ENCODE measurements at places on chromosomes 5 and 9. TPM values are rescaled to one million over a fixed set of nuclear protein-coding genes. Genes with fewer than 3 reads are reported as not detected.
A peak's percentile ranks its signal among the peaks of the same experiment; 100 is the strongest.

GRCh38 chr5:43855452-43855851 is 252.5 kb downstream of the NNT start:
- DNase-seq: no peak

DNA sequence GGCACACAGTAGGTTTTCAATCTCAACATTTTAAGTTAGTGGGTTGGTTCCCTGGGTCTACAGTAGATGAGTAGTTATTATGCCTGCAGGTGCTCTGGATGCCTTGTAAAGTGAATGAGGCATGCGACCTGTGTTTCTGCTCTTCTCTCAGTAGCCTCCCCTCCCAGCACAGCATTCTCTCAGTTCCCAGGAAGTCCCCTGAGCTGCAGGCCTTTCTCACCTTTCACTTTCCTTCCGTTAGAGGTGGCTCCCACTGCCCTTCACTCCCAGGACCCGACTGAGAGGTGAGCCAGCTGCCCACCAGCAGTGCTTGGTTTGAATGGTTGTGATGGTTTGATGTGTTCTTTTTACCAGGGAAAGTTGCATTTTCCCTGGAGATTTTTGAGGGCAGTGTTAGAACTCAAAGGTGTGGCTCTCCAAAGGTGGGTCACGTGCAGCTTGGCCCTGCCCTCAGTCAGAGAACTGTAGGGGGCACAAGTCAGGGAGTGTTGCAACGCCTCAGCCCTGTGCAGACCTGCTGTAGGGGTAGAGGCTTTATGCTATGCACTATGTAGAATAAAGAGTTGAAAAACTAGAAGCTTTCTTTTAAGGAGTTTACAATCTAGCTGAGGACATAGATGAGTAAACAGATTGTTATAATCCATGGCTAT is 173.8 kb downstream of the NTRK2 start:
- DNase-seq: no peak

EQTN gene
- total RNA-seq: not detected

DNA sequence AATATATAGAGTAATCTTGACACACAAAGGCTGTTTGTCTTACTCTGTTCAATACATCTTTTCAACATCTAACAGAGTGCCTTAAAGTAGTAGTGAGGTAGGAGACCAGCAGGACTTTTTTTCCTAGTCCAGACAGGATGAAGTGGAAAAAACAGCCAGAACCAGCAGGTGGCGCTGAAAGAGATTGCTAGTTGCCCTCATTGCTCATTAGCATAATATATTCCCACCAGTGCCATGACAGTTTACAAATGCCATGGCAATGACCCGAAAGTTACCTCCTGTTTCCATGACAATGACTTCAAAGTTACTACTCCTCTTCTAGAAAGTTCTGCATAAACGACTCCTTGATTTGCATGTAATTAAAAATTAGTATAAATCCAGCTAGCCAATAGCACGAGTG is 387.4 kb downstream of the ACTL7B start:
- DNase-seq: peak; percentile 70

FKBP15 gene
- total RNA-seq: 24.1 TPM

GRCh38 chr5:33588654-33589372 is 148.0 kb downstream of the TARS1 start:
- DNase-seq: peak; percentile 45

DNA sequence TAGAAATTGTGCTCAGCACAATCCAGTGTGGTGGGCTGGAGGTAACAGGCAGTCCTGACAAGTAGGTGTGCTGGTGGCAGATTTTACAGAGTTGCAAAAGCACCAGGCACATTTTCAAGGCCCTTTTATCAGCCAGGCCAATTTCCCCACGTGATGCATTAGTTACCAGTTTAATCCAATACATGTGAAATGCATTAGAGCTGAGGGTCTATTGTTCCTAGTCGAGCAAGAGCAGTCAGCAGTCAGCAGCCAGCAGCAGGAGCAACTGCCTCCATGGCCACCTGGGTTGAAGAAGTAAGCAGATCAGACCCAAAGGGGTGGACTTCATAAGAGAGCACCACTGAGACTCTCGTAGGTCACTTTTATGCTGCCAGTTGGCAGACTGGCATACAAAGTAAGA is 76.7 kb downstream of the EPB41L4A start:
- DNase-seq: no peak

GRCh38 chr5:109177227-109177626 is 232.5 kb downstream of the PJA2 start:
- no peak for DNase-seq

DNA sequence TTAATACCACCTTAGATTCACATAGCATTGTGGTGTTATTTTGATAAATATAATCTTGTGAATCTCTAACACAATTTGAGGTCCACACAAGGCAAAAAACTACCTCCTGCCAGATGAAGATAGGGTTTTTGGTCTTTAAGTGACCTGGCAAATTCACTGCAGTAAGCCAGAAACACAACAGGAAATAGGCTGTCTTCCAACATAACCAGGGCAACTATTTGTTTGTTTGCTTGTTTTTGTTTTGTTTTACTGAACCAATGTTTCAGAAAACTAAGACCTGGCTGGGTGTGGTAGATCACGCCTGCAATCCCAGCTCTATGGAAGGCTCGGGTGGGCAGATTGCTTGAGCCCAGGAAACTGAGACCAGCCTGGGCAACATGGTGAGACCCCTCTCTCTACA is 95.5 kb downstream of the USP20 start:
- DNase-seq: no peak

GRCh38 chr5:38554861-38555260 is 1.6 kb downstream of the LIFR start:
- DNase-seq: no peak

PFN3 gene
- total RNA-seq: not detected

GRCh38 chr9:86580688-86581087 is 226.5 kb upstream of the TUT7 start:
- no peak for DNase-seq

- no peak for DNase-seq
Observed at GRCh38 chr9:31916591-31917241, 467.7 kb upstream of the ACO1 start.

- peak; percentile 72 for DNase-seq
Observed at GRCh38 chr5:11273180-11273903, 512.3 kb upstream of the DAP start.

TRIM36 gene
- total RNA-seq: 13.3 TPM

OTP gene
- not detected for total RNA-seq

All from Daoy (cell line).